ENCODE measurements at places on chromosomes 1 and 21.

DNA sequence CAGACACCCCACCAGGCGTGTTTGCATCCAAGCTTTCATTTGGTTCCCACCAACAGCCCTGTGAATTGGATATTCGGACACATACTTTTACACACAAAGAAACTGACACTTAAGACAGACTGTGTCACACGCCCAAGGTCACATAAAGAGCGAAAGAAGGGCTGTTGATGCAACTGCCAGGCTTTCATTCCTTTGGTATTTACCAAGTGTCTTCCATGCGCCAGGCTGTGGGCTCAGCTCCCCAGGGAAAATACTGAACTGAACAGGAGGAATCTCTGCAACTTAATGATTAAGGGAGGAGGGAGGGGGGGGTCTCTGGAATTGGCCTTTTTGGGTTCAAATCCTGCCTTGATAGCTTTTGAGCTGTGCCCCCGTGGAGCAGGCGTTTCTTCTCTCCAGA is 122.8 kb downstream of the ACTL8 start:
- DNase-seq = no peak

GRCh38 chr1:14442669-14443068 is 155.8 kb upstream of the KAZN start:
- DNase-seq = no peak

- no peak for DNase-seq
Observed at GRCh38 chr1:244672946-244673682, 20.2 kb downstream of the DESI2 start.

DNA sequence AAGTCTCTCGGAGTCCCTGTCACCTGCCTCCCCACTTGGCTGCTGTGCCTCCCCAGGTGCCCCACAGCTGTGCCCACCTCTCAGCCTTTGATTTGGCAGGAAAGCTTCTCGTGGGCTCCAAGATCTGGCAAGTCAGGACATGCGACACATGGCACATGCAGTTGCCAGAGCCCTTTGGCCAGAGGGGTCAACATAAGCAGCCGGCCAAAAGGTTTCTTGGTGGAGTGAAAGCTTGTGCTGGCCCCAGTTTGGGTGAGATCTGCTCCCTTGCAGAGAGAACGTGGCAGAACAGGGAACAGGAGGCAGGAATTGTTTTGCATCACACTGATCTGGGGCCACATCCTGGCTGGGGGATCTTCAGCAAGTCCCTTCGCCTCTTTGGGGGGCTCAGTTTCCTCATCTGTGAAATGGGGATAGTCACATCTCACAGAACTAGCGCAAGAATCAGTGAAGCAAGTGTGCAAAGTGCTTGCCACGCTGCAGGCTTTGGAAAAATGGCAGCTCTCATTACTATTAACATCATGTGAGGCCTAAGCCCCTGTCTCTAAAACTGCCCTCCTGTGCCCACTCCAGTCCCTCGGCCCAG is 232.6 kb downstream of the TRABD2B start:
- DNase-seq = no peak

- no peak for DNase-seq
Observed at GRCh38 chr1:198316546-198317100, 159.8 kb downstream of the NEK7 start.

DNA sequence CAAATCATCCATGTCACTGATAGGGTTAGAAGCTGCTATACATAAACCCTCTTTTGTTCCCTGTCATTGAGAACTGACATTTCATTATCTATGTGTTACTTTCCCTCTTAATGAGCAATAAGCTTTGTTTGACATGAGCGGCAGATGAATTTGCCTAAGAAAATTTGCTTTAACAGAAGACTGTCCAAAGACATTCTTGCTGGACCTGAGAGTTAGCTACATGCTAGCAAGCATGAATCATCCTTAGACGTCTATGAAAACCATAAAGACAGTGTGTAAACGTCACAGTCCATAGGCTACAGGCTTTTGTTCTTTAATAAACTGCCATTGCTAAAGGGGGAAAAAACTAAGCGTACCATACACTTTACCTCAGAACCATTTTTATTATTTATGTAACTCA is 73.1 kb downstream of the TNFSF4 start:
- DNase-seq = no peak

GRCh38 chr1:17078991-17079868 is 25.4 kb upstream of the SDHB start:
- DNase-seq = no peak

DNA sequence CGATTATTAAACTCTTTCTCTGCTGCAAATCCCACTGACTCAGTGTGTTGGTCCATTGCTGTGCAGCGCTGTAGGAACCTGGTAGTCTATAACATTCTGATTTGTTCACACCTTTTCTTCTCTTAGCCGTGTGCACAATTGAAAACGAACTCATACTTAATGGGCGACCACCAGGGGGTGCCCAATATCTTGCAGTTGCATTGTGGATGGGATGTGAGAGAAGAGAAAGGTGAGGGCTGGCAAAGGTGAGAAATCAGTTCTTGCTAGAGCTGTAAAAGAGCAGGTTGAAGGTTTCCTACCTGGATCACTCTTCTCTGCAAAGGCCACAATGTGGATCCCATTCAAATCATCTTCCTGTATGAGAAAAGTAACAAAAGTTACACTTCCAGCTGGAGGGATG is 51.0 kb downstream of the CASQ2 start:
- no peak for DNase-seq

DNA sequence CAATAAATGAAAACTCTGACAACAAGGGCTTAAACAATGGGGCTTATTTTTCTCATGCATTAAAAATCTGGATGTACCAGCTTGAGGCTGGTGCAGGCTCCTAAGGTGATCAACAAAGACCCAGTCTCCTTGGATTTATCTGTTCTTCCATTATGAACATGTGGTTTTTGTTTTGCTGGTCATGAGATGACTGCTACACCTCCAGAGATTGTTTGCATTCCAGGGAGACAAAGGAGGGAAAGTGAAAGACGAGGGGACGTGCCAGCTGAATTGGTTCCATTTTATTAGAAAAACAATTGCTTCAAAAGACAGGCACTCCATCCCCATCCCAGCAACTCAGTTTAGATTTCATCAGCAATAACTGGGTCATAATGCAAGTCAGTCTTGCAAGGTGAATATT is 90.9 kb upstream of the KCNK1 start:
- DNase-seq = no peak
